Ascending aorta (tissue), 2 donors: ENCODE measurements at places on chromosomes 4 and X.

DNA sequence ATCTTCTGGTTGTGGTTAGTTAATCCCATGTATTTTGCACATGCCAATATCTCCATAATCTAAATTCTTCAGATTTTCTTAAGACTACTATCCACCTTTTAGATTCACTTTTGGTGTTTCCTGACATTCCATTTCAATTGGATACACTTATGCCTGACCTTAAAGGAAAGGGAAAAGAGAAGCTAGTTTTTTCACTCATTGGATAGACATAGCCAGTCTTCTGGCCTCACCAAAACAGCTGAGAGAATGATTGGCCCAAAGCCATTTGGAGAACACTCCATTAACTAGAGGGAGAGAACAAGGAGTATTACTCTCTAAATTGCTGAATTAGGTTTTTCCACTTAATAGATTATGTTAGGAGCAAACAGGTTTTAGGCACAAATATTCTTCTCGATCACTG lies 4.0 kb downstream of the PRPS1 start:
- no peak for DNase-seq

DNA sequence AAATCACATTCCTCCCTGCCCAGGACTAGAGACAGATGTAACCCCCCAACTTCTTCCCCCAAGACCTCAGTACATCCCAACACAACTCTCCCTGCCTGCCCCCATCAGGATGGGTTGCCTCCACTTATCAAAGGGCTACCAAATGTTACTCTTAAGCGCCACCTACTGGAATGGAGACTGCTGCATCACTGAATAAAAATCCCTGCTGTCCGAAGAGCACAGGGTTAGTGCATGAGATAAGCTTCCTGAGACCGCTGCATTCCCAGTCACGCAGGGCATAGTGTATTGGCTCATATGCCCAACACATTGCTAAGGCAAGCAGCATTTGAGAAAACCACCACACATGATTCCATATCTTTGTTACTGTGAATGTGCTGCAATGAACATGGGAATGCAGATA lies 544.5 kb downstream of the PPP4R3C start:
- no peak for DNase-seq

DNA sequence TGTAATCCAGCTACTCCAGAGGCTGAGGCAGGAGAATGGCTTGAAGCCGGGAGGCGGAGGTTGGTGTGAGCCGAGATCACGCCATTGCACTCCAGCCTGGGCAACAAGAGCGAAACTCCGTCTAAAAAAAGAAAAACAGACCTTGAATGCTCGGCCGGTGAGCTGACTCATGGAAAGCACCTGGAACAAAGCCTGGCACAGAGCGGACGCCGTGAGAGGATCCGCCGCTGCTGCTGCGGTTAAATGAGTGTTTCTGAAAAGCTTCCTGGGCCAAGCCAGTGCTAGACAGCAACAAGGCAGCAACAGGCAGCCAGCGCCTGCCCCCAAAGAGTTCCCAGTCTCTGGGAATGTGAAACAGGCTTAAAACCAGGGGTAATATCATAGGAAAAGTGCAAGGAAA lies 186.4 kb downstream of the AFAP1 start:
- DNase-seq = no peak

GRCh38 chrX:34790026-34790425 lies 132.9 kb upstream of the TMEM47 start:
- no peak for DNase-seq

DNA sequence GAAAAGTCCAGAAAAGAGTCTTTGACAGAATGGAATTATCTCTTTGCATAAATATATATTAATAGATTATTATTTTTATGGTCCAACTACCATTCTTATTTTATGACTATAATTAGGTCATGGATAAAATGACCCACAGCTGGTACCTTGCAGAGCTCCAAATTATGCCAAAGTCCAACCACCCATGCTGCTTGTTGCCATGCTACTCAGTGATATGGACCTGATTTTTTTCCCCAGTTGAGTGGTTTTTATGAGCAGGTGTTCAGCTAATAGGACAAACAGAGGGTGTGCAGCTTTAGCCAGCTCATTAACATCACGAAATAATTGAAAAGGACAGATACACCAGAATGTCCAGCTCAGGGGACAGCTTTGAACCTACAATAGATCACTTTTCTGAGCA lies 9.7 kb downstream of the HOPX start:
- DNase-seq = no peak
